IPS-NIHi11 (cell line): ENCODE measurements at places on chromosomes 7 and 10.
A peak's percentile ranks its signal among the peaks of the same experiment; 100 is the strongest.

DNA sequence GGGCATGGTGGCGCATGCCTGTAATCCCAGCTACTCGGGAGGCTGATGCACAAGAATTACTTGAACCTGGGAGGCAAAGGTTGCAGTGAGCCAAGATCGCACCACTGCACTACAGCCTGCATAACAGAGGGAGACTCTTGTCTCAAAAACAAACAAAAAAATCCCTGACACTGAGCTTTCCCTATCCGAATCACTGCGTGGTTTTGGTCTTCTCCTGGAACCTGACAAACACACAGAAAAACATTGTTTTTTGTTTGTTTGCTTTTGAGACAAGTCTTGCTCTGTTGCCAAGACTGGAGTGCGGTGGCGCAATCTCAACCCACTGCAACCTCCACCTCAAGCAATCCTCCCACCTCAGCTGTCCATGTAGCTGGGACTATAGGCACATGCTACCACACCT lies 50.4 kb upstream of the PTPRN2 start:
- no peak for DNase-seq

GRCh38 chr7:33262476-33262875 lies 133.1 kb downstream of the BBS9 start:
- DNase-seq = no peak

DNA sequence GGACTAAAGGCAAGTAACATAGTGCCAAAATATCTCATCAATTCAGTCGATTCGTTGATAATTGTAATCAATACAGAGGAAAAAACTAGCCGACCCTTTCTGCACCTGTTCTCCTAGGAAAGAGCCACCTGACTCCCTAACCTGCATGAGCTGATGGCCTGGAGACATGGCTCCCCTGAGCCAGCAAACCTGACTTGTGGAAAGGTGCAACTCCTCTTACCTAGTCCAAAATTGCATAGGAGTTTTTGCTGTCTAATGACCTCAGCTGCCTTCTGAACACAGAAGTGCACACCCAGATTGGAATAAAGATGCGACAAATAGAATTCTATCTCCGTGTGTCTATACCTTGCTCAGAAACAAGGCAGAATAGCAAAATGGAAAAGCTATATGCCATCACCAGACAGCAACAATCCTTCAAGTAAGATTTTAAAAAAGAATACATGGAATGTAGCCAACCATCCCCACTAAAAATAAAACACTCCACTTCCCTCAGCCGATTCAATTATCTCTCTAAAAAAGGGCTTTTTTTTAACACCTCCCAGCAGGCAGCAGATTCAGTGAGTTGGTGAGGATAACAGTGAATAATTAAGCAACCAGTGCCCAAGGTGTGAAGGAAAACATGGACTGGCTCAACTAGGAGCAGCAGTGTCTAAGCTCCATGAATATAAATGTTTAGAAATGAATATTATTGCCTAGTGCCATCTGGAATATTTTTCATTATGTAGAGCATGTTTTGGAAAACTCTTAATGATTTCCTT lies 26.6 kb upstream of the LMTK2 start:
- DNase-seq = no peak

GRCh38 chr7:84060760-84061261 lies 133.8 kb downstream of the SEMA3A start:
- peak; percentile 14 for DNase-seq

- DNase-seq = no peak
These were observed 217.5 kb downstream of the SDK1 start for GRCh38 chr7:3518546-3518945.

DNA sequence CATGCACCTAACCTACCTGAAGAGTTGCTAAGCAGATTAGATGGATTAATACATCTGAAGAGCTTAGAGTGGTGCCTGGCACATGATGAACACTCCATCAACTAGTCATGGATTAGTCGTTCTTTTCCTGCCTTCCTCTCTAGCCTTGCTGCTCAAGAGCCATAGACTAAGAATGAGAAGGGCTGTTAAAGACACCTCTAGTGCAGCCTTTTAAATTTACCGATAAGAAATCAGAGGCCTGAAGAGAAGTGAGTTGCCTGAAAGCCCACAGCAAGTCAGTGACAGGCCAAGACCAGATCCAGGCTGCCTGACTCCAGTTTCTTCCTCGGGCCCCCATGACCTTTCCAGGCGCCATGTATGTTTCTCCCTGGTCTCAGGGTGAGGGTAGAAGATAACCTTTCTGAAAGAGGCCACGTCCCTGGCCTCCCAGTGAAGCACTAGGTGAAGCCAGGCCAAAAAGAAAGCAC lies 6.5 kb downstream of the TSPAN15 start:
- DNase-seq = no peak

- no peak for DNase-seq
These were observed 78.4 kb upstream of the NEUROD6 start for GRCh38 chr7:31418928-31419327.

DNA sequence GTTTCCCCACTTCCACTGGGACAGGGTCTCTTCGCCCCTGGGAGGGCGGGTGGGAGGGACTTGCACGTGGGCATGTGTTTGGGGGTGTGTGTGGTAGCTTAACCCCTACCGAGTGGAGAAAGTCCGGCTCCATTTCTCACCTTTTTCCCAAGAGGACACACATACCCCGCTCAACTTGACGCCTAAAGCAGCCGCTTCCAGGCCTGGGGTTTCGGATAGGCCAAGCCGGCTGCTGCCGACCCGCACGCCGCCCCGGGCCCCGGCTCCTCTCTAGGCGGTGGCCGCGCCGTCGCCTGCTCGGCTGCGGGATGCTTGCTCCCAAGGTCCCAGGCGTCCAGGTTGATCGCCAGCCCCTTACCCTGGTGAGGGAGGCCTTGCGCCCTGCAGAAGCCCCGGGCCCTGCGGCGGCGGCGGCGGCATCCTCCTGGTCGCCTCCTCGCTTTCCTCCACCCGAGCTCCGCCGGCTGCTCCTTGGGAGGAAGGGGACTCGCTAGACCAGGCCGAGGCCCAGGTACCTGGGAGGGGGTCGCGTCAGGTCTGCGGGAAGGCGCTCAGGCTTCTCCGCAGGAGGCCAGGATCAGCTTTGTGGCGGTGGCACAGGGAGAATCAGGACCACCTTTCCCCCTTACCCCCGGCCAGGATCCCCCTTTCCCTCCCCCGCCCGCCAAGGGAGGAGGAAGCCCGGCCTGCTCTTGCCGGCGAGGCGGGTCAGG lies 3.2 kb upstream of the GATA3 start:
- no peak for DNase-seq

DNA sequence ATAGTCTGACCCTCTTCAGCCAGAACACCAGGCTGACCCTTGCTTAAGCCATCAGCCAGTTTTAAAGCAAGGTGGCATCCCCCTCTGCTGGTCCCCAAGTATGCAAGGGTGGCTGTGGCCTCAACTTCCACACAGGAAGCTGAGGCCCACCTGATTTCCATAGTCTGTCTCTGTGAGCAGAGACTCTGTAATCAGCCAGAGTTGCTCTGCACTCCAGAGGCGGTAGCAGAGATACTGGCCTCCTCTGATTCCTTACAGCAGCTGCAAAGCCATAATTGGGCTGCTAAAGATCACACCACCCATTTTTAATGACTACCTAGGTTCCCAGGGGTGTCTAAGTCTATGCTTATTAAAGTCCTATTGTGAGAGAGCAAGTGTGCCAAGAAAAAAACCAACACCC lies 1.8 kb downstream of the PDAP1 start:
- DNase-seq = no peak

GRCh38 chr7:151865070-151865670 lies 11.7 kb downstream of the PRKAG2 start:
- no peak for DNase-seq

DNA sequence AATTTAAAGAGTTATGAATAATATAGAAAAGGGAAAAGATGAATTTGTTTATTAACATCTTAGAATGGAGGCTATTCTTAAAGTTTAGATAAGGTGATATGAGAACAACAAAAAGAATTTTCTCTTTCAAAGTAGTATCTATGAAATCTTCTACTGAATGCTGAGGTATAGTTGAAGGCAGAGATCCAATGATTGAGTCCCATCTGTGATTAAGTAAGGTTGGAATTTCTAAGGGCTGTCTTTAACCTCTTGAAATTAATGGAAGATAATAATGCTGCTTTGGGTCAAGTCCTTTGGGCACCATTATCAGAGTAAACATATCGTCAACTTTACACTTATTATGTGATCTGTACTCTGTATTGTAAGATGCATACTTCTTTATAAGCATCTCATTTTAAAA lies 307.9 kb downstream of the PRKG1 start:
- no peak for DNase-seq

- DNase-seq = no peak
These were observed 46.0 kb upstream of the TCF7L2 start for GRCh38 chr10:112904000-112904399.

- DNase-seq = no peak
These were observed 50.9 kb upstream of the PDLIM1 start for GRCh38 chr10:95341716-95342130.

GRCh38 chr10:44627591-44628354 lies 242.9 kb upstream of the CXCL12 start:
- DNase-seq = no peak

DNA sequence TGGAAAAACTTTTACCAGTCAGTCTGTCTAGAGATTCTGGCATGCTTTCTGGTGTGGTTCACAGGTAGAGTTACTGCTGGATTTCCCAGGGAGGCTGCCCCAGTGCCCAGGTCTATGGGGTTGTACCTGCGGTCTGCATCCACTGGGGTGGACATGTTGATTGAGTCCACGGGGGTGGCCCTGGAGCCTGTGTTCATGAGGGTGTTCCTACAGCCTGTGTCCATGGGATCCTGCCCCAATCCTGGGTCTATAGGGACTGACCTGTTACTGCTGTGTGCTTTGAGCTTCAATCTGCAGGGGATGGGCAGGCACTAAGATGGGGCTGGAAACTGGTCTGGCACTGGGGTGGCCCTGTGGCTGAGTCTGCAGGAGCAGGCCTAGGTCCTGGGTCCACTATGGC lies 54.5 kb upstream of the PRPS1L1 start:
- DNase-seq = no peak

DNA sequence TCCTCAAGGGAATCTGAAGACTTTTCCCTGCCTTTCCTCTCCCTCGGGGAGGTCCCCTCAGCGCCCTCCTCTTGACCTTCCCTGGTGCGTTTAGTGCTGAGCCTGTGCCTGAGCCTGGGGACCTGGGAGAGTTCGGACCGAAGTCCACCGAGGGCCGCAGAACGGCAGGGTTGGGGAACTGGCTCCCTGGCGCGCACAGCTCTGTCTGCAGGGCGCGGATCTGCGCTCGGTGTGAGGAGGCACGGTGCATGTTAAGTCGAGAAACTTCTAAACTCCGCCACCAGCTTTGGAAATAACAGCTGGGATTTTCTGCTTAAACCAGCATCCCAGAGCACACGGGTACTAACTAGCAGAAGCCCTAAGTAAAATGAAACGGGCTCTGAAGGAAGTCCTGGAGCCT lies 44.2 kb upstream of the SLC29A4 start:
- DNase-seq = no peak

- no peak for DNase-seq
These were observed 230.5 kb upstream of the AUTS2 start for GRCh38 chr7:69367780-69368179.

- no peak for DNase-seq
These were observed 62.9 kb downstream of the CHRM2 start for GRCh38 chr7:136931169-136931867.

DNA sequence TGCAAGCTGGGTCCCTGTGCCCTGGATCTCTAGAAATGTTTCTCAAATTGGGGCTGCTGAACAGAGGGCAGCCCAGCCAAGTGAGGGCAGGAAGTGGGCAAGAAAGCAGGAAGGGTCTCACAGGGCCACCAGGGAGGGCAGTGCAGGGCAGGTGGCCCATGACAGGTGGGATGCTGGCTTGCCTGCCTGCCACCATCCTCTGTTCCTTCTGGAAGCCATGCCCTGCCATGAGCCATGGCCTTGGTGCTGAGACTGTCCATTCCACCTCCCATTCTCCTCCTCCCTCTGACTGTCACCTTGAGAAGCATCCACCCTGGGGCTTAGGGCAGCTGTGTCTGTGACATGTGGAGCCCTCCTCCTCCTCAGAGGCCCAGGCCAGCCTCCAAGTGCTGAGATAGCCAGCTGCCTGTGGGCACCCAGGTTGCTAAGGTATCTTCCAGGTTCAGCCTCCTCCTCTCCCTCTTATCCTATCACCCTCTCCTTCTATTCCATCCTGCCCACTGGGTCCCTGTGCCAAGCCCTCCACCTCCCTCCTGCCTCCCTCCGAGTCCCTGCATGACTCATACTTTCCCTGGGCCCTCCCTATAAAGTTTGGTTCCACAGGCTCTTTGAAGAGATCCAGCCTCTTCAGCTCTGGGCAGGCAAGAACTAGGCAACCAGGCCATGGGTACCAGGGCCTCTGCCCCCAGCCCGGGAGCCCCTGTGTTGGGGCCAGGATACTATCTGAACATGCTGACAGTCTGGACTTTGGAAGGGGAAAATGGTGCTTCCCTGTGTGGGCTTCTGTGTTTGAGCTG lies 1.3 kb downstream of the VSIR start:
- DNase-seq = no peak

DNA sequence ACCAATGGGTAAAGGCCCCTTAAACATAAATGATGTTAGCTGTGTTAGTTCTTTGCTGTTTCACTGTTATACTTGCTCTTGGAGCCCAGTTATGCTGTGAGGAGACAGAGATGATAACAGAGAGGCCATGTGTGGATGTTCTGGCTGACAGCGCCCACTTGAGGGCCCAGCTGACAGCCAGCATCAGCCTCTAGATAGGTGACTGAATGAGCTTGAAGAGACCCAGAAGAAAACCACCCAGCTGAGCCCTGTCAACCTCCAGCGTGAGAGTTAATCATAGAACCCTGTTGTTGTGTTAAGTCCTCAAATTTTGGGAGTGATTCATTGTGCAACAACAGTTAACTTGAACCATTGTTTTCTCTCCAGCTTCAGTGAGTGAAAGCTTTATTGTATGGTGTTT lies 91.7 kb downstream of the GLRX3 start:
- no peak for DNase-seq

DNA sequence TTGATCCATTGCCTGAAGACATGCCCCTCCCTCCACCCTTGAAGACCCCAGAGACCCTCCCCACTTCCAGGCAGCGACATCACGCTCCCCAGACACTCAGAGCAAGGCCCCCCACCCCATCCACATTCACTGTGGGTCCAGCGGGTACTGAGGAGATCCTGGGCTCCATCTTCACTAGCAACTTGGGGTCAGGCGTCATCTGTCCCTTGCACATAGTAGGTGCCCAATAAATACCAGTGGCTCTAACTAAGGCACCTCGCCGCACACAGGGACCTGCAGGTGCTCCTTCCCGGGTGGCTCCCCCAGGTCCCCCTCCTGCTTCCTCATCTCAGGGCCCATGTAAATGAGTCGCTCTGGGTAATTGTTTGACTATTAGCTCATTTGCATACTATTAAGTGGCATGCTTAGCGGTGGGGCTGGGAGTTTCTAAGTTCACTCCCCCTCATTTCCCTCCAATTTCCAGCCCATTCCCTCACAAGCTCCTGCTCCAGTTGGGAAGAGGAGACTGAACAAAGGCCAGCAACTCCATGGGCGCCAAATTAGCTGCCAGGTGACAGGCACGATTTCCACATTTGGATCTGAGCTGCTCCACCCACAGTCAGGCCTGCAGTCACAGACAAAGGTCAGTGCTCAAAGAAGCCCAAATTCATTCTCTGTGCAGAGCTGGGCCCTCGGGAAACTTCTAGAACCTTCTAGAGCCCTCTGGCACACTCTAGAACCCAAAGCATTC lies 29.7 kb downstream of the EBF3 start:
- DNase-seq = no peak
